G401 (cell line): ENCODE measurements at places on chromosomes 6 and 20. TPM values are rescaled to one million over a fixed set of nuclear protein-coding genes. Genes with fewer than 3 reads are reported as not detected.

PERP gene
- total RNA-seq, result 4.4 and 9.1 TPM in 2 replicates

ZNF311 gene
- total RNA-seq, result not detected in 2 replicates

RCAN2 gene
- total RNA-seq, result not detected in 2 replicates

PAQR8 gene
- total RNA-seq, result 26.0 and 29.6 TPM in 2 replicates

EYS gene
- not detected in 2 replicates for total RNA-seq

FKBP1C gene
- 1.4 and 1.7 TPM in 2 replicates for total RNA-seq

CALHM5 gene
- total RNA-seq, result under 0.01 TPM in 2 replicates

FGD2 gene
- 0.55 and 1.2 TPM in 2 replicates for total RNA-seq

CST4 gene
- not detected in 2 replicates for total RNA-seq

C20orf144 gene
- total RNA-seq, result 0.20 TPM in 1 of 2 replicates, not detected in the other

GSTA1 gene
- not detected in 2 replicates for total RNA-seq

DNA sequence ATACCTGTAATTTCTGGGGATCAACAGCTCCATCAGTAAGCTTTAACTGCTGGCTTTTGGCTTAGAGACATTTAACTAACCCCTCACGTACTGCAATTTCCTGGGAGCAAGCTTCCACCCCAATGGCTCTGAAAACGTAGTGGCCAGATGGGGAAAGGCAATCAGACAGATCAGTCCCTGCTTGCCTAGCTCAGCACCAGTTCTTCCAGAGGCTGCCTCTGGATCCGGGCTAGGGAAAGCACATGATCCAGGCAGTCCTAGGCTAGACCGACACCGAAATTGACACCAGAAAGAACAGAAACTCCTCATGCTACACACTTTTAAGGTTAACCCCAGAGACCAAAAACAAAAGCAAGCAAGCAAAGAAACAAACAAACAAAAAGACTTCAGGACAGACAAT, 13.3 kb downstream of the PREP start:
- DNase-seq, result no peak

DNA sequence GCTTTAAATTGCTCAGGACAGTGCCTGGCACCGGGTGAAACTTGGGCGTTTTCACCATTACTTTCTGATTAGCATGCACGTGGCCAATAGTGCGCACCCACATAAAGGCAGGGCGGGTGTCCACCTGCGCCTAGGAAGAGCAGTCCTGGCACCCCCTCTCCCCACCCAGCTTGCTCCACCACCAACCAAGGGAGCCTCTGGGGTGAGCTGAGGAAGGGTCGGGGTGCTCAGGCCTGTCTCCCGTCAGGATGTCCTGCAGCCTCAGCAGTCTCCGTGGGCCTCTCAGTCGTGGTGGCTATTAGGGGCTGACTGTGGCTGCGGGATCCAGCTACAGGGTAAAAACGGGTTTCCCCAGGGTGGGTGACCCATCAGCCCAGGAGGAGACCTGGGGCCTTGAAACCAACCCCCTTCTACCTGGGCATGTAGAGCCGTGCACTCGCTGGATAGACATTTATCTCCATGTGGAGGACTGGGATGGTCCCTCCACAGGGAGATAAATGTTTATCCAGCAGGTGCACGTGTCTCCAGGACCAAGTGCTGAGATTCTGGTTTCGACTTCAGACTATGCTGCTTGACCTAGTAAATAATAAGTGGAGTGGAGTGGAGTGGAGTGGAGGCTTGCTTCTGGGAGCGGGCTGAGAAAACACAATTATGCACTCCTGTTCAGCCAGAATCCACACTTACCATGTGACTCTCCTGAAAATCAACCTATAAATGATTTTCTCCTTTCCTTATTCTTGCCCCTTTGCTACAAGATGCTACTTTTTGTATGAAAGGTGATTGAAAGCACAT, 91.1 kb downstream of the ZDHHC14 start:
- DNase-seq, result peak; percentile 47

DNA sequence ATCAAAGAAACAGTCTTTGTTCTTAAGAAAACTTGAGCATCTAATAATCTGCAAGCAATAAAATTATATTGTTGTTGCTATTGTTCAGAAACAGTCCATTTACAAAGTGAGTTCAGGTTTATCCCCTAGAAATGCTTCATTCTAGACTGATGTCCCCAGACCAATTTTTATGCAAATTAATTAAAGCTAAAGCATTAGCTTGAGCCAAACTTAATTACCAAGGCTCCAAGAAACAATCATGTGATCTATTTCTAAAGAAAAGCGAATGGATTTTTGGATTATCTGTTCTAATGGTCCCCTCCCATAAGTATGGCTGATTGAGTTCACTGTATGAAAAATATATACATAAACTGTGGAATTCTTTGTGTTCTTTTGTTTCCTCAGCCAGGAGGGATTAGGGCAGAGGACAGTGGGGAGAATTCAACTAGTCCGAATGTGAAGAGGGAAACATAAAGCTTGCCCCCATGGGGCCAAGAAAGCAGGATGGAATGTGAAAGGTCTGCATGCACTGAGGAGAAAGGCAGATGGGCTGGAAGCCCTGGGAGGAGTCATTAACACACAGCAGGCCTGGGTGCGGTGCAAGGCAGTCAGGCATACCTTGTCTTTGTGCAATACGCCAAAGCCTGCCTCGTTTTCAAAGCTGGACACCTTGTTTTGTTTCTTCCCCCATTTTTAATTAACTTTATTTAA, 597.1 kb downstream of the KIF16B start:
- DNase-seq, result peak; percentile 69

GRCh38 chr6:22829070-22829469, 259.7 kb downstream of the HDGFL1 start:
- DNase-seq, result no peak

- peak; percentile 89 for DNase-seq
These were observed 123.3 kb upstream of the COL21A1 start for GRCh38 chr6:56370561-56371211.
